Stimulated activated CD8-positive, alpha-beta memory T cell treated with anti-CD3 and anti-CD28 coated beads, Interleukin-4, amount 100 ng/mL, for 1 hour (primary cell): ENCODE measurements at places on chromosomes 3 and 15.

DNA sequence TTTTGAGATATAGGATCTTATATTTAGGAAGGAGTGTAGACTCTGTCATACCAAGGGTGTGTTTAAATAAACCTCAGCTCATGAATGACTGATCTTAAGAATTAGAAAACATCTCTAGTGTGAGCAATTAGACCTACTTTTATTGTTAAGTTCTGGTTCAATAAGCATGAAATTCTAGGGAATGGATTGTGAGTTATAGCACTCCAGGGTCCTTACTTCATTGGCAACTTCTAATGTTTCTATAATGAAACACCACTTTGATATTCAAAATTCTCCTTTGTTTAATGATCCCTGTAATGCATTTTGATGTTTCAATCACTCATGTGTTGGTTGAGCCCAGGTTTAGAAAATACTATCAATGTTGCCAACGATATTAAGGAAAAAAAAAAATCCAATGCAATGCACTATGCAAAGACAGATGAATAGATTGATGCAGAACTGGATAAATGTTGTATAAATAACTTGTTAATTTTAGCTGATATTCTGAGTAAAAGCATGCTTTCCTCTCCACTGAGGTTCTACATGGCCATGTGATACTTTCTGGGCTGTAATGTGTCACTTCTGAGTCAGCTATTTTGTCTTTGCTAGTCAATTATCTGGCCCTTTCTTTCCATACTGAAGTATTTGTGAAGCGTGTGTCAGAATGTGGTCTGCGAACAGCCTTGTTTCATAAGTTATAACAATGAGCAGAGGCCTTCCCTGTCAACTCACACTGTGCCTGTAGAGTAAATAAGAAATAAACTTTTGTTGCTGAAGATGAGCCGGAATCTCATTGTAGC, 1035.9 kb downstream of the PLOD2 start:
- no peak for DNase-seq

DNA sequence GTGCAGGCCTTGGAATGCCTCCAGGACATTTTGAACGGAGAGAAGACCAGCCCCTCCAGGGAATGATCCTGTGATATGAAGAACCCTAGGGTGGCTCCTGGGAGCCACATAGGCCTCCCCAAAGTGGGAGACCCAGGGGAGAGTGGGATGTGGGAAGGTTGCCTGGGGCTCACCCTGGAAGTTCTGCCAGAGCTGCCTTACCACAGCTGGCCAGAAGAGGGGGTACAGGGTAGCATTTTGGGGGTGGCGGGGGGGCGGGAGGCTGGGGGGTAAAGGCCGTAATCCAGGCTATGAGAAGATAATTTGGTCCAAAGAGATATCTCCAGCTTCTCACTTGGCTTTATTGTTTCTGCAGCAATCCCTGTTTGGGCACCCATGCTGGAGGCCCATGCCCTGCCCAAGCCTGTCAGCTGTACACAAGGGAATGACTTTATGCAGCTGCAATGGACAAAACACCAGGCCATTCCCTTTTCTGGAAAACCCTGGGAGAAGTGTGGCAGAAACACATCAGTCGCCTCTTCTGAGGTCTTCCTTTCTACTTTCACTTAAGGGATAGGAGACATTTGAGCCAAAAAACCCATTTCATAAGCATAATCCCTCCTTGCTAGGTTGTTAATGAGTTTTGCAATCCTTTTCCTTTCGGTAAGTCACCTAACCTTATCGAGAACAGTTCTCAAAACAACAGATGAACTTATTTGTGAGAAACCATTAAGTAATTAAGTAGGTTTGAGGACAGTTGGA, 11.0 kb upstream of the MUSTN1 start:
- no peak for DNase-seq

DNA sequence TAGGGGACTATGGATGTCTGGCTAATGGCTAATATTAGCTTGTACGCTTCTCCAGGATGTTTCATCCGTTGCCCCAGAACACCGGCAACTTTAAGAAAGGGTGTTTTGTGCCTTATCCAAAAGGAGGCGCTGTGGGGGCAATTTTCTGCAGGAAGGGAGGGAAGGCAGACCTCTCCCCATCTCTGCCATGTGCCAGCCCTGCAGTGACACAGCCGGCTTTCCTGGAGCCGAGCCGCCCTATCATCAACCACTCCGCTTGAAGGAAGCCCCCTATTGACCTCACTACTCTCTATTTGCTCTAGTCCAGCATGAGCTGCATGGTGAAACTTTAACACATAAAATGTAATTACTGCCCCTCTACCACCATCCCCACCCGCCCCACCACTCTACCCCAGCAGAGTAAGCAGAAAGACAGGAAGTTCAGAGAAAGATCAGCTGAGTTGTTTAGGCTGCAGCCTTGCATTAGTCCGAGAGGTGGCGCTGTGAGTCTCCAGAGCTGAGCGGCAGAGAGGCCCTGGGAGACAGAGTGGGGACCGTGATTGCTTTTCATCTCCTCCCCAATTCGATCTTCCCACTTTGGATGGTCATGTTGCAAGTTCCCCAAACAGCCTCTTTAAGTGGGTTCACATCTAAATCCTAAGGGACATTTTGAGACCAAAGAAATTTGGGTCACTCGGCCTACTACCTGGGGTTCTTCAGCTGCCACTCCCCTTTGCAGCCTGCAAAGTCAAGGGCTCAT, 24.5 kb upstream of the RAD18 start:
- no peak for DNase-seq

DNA sequence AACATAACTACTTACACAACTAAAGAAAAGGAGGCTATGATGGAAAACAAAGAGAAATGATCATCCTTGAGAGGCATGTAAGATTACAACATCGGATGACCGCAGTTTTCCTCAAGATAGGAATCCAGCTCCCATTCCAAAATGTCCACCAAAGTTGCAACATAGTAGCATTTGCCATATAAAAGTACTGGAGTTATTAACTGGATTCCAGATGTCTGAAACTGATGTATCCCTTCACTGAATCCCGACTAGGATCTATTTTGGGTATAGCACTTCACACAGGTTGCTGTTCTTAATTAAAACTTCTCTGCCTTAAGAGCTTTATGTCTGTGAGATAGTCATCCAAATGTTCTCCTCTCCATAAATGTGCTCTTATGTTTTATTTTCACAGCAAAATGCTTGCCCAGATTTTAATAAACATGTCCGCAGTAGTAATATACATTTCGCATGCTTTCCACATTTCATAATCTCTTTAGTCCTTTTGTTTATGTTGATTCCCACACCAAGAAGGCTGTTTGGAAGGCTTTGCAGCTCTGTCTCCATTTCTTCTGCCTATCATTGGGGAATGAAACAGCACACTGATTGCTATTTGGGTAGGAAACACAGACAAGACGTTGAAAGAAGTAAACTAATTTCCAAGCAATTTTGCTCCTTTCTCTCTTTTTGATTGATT, 716.5 kb upstream of the CFAP20DC start:
- no peak for DNase-seq

DNA sequence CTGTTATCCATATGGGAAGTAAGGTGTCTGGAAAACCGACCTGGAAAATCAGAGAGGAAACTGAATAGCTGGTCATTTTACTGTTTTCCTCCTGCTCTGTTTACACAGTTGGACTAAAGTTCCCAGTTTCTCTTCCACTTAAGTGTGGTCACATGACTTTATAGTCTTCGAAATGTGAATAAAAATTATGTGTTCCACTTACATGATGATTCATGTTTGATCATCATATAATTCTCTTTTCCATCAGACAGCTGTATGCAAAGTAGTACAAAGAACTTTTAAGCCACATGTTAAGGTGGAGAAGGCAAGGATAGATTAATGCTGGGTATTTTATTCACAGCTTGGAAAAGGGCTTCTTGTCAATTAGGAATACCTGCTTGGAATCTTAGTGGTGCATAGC, 525.5 kb upstream of the BCHE start:
- DNase-seq = no peak

DNA sequence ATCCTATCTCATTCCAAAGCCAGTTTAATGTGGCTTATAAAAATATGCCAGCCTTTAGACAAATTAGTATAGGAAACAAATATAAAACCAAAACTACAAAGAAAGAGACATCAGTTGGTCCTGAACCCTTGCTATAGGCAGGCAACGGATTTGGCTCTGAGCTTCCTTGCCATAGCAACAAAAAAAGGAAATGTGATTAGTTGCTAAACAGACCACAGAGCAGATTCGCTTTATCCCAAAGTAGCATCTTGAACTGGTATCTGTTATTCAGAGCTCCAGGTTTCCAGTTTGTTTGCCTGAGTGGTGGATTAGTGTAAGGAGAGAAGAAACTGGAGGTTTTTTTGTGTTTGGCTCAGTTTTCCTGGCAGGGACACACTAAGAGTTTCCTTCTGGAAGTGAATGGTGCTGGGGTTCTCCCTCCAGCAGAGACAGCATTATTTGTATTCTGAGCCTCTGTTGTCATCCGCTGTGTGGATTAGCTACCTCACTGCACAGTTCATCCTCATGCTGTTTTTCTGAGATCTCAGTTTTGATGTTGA, 44.1 kb downstream of the CHST2 start:
- no peak for DNase-seq

GRCh38 chr3:56347219-56347871, 120.9 kb downstream of the ERC2 start:
- DNase-seq = no peak

- DNase-seq = no peak
Observed at GRCh38 chr15:87038404-87038803, 958.7 kb downstream of the AGBL1 start.

- DNase-seq = no peak
Observed at GRCh38 chr3:195148549-195148948, 122.4 kb downstream of the XXYLT1 start.

DNA sequence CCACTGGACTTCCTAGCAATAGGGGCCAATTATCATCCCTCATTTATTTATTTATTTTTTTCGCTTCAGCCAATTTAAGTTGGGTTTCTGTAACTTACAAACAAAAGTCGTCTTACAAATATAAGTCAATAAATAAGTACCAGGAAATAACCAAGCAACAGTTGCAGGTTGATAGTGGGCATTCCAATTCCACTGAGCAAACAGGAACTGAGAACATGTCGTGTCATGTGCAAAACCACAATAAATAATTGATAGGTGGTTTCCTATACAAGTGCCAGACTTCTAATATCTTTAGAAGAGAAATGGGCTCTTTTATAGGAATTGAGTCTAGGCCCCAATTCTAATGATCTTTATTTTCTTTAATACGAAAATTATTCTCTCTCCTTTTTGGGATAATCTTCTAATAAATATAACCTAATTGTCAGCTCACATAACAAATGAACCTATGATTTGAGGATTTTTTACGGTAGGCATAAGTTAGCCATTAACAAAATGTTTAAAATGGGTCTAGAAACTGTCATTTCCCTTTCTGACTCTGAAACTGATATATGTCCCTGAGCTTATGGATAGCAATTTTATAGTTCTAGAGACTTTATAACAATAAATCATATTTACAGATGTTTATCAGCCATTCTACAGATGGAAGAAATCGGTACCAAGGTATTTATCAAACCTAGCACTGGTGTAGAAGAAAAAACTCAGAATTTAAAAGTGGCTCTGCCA, 571.8 kb downstream of the FOXP1 start:
- DNase-seq = no peak

DNA sequence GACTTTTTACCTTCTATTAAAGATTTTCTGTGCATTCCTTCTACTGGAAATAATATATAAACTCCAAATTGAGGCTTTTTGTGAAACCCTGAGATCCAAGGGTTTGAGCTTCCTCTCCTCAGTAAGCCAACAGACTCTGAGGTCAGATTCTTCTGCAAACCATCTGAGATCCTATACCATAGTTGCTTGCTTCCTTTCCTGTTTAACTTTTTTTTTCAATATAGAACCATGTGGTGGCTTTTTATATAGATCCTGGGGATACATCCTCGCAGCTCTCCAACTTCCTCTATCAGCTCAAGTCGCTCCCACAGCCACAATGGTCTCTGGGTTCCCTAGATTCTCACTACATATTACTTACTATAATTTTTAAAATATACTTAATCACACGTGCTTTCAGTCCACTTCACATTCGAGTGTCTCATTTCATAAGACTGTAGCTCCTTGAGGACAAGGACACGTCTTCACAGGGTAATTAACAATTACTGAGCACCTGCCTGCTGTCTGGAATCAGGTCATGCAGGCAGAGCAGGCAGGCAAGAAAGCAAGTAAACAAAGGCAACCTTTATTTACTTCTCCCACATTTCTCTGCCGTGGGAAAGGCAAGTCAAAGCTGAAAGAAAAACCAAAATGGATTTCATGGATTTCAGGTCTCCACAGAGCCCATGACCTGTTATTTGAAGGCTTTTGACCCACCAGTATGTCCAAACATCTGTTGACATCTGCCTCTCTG, 941.5 kb downstream of the FHIT start:
- DNase-seq = no peak

DNA sequence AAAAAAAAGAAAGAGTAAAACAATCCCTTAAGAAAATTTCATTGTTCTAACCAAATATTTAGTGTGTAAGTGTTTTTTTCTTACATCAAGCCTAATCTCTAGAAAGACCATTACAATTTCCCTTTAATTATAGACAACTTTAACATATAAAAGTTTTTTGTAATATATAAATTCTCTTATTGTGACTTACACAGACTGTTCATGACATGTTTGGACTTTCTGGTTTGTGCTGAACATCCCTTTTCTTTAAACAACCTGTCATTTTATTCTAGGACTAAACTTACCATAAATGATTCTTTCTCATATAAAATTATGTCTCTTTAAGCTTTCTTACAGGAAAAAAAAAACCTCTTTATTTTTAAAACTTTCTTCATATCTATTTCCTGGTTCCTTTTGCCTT, 13.0 kb upstream of the BTLA start:
- no peak for DNase-seq

- DNase-seq = no peak
Observed at GRCh38 chr15:93066834-93067648, 22.0 kb downstream of the RGMA start.

DNA sequence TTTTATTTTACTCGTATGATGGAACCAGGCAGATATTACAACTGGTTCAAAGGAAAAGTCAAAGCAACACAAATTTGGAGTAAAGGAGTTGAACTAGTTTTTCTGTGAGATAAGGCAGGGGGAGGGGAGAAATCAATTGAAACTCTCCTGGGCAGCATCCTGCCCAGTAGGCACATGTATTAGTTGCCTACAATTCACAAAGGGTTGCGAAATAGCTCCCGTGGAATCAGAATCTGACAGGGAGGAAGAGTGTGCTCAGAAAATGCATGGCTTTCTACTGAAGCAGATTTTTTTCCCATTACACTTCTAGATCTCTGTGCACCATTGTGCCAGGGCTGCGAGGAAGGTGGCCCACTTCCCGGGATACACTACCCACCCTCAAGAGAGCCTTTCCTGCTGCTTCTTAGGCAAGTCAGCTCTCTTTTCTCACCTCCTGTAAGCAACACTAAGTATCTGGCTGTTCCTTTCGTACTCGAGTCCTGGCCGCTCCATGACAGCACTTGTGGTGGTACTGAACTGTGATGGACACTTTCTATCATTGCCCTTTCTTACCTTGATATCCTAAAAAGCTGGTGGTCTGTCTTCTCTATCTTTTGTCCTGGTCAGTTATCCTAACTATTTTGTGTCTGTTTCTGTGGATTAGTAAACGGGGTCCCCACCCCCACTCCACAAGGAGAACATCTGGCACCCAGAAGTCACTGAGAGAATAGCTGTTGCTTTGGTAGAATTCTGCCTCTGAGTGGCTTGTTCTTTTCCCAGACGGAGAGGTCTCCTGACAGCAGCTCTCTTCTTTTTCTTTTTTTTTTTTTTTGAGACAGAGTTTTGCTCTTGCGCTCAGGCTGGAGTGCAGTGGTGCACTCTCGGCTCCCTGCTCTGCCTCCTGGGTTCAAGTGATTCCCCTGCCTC, 74.8 kb downstream of the RPL39L start:
- DNase-seq = no peak
